KG1 (cell line): ENCODE measurements at places on chromosomes 5 and 9.

- no peak for DNase-seq
Observed at GRCh38 chr9:3972687-3973086, 327.2 kb downstream of the GLIS3 start.

DNA sequence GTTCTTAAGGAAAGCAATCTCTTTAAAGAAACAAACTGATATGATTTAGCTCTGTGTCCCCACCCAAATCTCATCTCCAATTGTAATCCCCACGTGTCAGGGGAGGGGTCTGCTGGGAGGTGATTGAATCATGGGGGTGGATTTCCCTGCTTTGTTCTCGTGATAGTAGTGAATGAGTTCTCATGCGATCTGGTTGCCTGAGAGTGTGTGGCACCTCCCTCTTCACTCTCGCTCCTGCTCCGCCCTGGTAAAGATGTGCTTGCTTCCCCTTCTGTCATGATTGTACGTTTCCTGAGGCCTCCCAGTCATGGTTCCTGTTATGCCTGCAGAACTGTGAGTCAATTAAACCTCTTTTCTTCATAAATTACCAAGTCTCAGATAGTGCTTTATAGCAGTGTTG, 412.7 kb upstream of the SMC2 start:
- DNase-seq, result no peak

- DNase-seq, result no peak
Observed at GRCh38 chr9:7171396-7172153, 413.8 kb downstream of the KDM4C start.

DNA sequence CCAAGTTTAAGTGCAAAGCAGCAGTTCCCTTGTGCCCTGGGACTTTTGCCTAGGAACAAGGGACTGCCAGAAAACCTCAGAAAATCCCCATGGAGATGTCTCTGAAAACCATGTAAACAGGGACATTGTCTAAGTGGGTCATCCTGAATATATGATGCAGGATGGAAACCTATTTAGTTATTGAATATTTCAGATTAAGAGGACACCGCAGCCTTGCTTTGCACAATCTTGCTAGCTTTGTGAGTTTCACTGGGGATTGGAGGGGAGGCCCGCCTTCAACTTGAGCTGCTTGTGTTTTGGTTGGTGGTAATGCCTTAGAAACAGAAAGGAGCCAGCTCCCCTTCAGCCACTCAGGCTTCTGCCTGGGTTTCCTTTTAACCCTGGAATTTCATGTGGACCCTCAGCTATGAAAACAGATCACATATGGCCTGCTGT, 112.8 kb downstream of the C9orf152 start:
- DNase-seq, result no peak

GRCh38 chr9:96478829-96479371, 28.9 kb downstream of the HABP4 start:
- DNase-seq, result no peak

- DNase-seq, result no peak
Observed at GRCh38 chr5:126512451-126512850, 82.6 kb downstream of the ALDH7A1 start.
